ENCODE measurements at places on chromosomes 5 and 9.

- no peak for DNase-seq
Measured at GRCh38 chr5:164809821-164810220, 1304.4 kb downstream of the MAT2B start.

DNA sequence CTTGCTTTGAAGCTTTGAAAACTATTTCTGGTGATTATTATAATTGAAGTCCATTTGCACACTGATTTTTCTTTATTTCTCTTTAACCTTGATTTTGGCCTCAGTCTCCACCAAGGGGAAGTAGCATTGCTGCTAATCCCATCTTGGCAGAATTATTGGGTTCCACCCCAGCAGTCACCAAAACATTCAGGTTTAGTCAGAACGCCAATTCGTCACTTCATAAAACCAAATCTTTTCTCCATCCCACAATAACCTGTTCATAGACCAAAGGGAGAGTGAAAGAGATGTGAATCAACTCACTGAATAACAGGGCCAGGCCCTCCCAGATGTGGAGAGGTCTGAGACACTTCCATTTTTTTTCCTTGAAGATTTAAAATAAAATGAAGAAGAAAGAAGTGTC is 95.1 kb upstream of the VCAN start:
- no peak for DNase-seq

GRCh38 chr9:76038431-76038830 is 148.0 kb downstream of the PCSK5 start:
- no peak for DNase-seq

DNA sequence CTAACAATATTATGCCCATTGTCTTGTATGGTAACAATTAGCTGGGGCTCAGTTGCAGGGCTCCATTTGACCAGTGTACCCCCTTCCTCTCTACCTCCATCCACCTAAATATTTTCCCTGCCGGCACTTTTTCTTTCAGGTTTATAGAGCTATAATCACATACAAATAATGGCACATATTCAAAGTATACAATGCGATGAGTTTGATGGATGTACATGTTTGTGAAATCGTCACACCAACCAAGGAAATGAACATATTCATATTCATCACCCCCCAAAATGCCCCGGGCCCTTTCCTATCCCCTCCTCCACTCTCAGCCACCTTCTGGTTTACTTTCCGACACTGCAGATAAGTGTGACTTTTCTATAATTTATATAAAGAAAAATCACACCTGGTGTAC is 351.5 kb downstream of the GADD45G start:
- DNase-seq: no peak

GRCh38 chr5:58466939-58467338 is 7.1 kb upstream of the PLK2 start:
- no peak for DNase-seq

GRCh38 chr5:148312153-148312552 is at the start of gene SPINK7:
SPINK7 (plus strand) TSS chr5:148312423; CDS start chr5:148312484, 61 bp downstream.
- no peak for DNase-seq

DNA sequence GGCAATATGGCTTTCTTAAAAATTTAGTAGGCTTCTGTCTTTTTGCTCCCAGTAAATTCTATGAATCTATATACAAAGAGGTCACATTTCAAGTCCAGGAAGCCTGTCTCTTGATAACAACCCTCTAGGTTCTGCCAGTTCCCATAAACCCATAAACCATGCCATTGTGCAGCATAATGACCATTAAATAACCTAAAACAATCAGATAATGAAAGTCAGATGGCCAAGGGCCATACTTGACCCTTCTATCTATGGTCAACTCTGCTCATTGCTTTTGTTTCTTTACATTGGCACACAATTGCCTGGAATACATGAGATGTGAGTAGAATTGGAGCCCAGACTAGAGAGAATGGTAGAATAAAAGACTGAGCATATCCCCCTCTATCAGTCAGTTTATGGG is 305.4 kb upstream of the KIF2A start:
- no peak for DNase-seq

DNA sequence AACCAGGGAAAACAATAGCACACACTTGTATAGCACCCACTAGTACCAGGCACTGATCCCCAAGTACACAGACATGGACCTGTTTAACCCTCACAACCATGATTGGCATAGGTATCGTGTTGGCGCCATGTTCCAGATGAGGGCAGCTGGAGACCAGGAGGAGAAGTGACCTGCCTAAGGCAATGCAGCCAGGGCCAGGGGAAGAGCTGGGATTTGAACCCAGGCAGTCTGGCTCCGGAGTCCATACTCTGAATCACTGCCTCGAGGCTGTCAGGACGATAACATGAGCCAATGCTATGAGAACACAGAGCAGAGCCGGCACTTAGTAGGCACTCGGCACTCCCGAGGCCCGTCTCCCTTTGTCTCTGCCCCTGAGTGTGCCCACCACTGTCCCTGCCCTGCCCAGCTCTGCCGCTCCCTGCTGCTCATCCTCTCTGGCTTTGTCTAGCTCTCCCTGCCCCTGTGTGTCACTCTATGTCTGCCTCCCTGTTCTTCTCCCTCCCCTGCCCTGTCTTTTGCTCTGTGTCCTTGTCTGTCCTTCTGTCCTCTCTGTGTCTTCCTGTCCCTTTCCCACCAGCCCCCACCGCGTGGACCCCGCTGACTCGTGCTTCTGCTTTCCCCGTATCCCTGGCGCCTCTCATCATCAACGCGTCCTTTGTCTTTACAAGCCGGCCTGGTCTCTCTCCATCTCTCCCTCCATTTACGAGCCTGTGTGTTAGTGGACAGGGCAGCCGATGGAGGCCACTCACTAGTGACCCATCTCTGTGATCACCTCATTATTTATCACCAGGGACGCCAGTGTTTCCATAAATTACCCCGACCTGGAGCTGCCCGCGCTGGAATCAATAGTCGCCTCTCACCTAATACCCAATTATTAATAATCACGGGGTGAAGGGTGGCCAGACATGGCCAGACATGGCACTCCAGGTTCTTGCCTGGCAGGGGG is 99.4 kb upstream of the MVB12B start:
- no peak for DNase-seq

- no peak for DNase-seq
Measured at GRCh38 chr9:34517185-34517584, 5.6 kb downstream of the ENHO start.

- no peak for DNase-seq
Measured at GRCh38 chr5:8340739-8341344, 471.9 kb downstream of the MTRR start.

DNA sequence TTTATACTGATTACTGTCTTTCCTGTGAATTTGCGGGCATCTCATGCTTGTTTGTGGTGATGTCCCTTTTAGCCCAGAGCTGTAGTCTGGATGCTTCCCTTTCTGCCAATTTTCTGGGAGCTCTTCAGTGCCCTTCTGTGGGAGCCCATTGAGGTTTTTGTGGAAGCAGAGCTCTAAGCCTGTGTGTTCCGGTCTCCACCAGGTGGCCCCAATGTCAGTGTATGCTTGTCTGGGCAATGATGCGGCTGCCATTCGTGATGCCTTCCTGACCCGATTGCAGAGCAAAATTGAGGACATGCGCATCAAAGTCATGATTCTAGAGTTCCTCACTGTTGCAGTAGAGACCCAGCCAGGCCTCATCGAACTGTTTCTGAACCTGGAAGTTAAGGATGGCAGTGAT is 35.1 kb downstream of the SH3GLB2 start:
- DNase-seq: no peak

DNA sequence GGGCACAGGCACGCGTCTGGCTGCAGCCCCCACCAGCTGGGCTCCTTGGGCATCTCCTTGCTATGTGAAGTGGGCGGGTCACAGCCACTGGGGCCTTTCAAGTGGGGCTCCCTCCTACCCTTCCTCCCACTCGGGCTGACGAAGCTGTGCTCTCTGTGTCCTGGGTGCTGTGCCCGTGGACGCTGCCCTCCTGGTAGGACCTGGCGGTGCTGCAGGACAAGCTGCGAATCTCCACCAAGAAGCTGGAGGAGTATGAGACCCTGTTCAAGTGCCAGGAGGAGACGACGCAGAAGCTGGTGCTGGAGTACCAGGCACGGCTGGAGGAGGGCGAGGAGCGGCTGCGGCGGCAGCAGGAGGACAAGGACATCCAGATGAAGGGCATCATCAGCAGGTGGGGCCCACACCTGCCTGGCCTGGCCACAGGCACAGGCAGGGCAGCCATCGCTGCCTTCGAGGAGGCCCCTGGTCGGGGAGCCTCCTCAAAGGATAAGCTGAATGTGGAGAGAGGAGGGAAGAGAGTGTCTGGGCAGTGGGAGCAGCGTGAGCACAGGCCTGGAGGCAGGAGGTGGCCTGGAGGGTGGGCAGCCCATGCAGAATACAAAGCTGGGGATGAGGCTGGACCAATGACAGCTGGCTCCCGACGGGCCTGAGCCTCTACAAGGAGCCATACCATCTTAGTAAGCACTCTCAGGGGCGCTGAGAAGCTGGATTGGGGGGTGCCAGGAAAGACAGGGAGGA is 124.7 kb downstream of the DAB2IP start:
- DNase-seq: no peak

DNA sequence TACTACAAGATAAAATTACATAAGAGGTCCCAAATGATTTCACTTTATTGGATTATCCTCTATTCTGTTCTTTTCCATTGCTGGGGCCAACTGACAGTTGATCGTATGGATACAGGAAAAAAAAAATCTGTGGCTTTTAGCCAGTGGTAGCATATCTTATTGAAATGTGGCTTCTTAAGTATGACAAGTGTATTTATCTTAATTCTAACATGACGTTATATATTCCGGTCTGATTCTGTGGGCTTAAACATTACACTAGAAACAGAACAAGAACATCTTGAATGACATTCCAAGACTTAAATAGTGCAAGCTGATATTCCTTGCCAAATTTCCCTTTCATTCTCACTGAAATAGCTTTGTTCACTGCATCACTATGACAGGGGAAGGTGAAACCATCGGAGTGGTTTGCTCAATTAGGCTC is 117.9 kb downstream of the INSYN2B start:
- no peak for DNase-seq

Measured in DMS153 (cell line).